ENCODE measurements at places on chromosomes 3 and 15.

DNA sequence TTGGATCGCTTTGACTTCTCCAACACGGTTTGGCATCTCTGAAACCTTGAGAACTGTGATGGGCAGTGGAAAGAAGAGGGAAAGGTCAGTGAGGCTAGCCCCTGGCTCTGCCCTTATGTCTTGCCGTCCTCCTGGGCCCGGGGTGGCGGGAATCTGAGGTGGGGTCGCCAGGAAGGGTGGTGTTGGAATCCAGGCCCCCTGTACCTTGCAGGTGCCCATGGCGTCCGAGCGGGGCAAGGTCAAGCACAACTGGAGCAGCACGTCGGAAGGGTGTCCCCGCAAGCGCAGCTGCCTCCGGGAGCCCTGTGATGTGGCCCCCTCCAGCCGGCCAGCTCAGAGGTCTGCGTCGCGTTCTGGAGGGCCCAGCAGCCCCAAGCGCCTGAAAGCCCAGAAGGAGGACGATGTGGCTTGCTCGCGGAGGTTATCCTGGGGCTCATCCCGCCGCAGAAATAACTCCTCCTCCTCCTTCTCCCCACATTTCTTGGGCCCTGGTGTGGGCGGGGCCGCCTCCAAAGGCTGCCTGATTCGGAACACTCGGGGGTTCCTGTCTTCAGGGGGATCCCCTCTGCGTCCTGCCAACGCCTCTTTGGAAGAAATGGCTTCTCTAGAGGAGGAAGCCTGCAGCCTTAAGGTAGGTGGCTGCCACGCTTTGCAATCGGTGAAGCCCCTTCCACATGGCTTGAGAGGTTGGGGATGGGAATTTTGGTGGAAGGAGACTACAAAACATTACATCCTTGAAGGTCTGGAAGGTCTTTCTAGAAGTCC, 907 bp downstream of the TATDN2 start:
- peak; percentile 46 for DNase-seq

- DNase-seq: peak; percentile 76
Observed at GRCh38 chr3:13414040-13414729, 5.9 kb downstream of the NUP210 start.

DNA sequence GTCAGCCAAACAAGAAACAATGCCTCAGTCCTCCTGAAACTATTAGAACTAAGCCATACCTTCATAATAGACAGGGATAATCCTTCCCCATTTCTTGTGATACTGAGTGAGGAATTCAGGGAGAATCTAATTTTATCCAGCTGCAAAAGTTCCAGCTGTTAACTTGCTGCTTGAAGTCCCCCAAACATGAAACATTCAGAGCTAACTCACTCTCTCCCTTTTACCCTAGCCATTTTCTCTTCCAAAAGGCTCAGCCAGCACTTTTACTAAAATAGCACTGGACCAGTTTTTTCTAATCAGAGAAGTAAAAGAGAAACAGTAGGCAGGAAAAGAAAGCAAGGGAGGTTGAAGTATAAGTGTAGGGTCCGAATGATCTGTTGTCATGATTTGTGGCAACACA, 268.1 kb downstream of the TAFA4 start:
- DNase-seq: no peak

DNA sequence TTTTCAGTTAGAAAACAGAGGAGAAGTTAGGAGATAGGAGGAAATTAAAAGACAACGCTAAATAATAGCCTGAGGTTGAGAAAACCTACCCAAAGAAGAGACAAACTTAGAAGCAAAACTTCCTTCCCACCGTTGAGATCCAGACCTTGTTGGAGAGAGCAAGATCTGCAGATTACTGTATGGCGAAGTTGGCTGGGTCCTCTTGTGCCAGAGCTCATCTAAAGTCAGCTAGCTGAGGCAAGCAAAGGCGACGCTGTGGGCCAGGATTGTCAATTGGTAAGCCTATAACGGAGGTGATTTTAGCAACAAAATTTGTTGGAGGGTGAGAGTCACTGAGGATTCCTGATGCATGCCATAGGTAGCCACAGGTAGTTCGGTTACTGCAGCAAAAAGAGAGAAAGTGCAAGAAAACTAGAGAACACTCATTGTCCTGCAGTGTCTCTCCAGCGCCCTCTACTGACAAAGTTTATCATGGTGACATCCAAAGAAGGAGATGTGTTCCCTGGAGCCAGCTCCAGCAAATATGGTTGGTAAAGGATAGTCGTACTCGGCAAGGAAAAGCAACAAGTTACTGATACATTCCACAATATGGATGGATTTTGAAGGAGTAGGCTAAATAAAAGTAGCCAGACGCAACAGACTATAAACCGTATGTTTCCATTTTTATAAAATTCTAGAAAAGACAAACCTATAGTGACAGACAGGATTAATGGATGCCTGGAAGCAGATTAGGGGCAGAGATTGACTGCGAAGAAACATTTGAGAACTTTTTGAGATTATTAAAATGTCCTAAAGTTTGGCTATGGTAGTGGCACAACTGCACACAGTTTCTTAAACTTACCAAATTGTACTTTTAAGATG, 9.8 kb upstream of the OR5K4 start:
- peak; percentile 55 for DNase-seq

DNA sequence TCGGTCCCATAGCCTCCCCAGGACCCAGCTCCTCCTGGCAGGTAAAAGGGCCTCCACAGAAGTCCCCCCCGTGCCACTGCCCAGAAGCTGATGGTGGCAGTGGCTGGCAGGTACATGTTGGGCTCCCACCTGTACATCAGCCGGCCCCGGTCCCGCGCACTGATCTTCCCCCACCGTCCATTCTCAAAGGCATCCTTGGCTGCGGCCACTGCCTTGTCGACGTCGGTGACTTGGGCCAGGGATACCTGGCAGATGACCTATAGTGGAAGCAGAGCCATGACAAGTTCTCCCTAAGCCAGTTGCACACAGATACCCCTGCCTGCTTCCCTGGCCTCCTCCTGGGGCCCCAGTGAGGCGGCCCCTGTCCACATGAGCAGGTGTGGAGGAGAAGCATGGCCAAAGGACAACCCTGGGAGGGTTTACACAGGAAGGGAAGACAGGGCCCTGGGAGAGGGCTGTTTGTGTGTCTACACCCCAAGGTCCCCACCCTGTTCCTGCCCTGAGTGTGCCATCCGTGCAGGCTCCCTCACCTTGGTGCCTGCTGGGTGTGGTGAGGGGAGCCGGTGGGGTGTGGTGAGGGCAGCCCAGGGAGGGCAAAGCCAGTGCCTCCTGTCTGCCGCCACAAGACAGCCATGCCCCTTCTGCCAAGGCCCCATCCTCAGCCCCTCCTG, 44.8 kb downstream of the ALDH1L1 start:
- DNase-seq: no peak

GRCh38 chr15:99580076-99580475, 14.3 kb downstream of the MEF2A start:
- DNase-seq: no peak

GRCh38 chr3:159149633-159150032, 347.8 kb downstream of the MFSD1 start:
- DNase-seq: no peak

DNA sequence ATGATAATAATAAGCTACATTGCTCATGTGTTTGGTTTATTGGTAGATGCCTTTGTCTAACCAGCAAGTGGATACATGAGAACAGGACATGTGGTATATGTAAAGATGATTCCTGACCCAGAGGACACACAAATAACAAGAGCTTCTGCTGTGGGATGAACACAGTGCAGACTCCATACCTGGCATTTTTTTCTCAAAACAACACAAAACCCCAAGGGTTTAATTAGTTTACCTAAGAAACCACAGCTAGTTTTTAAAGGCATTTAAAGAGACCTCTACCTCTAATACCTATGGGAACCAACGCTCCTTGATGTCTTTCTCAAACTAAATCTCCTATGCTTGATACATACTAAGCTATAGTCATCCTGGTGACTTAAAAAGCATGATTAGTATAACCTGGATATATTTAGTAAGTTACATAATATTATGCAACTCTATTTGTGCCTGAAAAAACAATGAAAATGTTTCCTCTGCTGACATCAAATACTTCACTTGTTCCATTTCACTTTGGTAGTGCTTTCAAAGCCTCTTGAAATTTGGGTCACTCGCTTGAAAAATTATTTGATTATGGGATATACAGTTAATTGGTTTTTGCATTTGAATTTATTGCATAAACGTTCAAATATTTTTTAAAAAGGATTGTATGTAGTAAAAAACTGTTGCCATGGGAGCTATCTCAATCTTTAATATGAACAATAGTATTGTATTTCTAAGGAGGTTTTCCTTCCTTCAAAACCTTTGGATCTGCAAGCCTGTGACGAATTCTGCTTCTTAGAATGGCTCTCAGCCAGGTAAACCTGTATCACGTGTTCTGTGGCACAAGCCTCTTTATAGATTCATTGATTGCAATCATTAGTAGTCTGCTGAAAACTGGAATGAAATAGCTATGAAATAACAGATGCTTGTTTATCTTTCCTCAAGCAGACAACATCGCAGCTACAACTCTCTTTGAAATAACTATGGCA, 233.0 kb upstream of the KCNMB2 start:
- no peak for DNase-seq

- DNase-seq: no peak
Observed at GRCh38 chr3:118080889-118081288, 953.8 kb downstream of the IGSF11 start.

DNA sequence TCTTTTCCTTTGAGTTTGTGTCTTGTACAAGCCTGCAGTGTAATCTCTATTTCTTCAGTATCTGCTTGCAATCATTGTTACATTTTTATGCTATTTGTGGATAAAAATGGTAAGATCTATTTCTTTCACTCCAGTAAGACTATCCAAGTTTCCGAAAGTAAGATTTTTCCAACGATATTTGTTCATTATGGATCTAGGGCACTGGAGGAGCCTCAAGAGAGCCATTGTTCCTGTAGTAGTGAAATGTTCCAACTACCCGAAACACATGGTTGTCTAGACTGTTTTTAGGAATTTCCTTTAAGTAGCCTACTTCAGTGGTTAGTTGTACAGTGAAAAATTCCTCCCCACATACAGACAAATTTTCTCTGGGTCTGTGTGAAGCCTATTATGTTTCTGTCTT, 597.4 kb downstream of the RSL24D1 start:
- DNase-seq: no peak

DNA sequence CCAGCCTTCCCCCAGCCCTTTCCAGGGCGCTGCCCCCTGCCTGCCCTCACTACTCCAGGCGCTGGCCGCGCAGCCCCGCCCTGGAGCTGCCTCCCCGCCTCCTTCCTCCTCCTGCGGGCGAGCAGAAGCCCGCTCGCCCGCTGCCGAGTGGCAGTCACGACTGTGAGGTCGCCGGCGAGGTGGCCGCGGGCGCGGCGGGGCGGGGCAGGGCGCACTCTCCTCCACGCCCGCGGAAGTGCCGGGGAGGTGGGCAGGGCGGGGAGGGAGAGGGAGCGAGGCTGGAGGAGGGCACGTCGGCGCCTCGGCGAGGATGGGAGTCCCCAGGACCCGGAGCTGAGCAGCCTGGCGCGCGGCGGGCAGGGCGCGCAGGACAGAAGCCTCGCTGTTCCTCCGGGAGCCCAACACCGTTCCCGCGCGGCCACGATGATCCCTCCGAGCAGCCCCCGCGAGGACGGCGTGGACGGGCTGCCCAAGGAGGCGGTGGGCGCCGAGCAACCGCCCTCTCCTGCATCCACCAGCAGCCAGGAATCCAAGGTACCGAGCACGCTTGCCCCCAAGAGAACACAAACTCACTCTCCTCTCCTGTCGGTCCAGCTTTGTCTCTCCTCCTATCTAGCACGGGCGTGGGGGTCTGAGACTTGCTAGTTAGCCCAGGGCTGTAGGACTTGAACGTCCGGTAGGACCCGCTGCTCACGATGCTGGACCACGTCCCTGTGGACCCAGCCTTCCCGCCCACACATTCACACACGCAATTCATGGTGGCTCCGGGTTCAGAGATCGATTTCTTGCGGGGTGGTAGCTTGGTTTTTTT, at the start of gene STAC:
Gene STAC, plus strand, starts transcription at position 284 of the 811 bp plus-strand sequence. Its CDS starts 140 bp downstream, at position 424.
- DNase-seq: no peak

GRCh38 chr3:78076379-78076778, 1036.5 kb downstream of the ROBO2 start:
- no peak for DNase-seq

DNA sequence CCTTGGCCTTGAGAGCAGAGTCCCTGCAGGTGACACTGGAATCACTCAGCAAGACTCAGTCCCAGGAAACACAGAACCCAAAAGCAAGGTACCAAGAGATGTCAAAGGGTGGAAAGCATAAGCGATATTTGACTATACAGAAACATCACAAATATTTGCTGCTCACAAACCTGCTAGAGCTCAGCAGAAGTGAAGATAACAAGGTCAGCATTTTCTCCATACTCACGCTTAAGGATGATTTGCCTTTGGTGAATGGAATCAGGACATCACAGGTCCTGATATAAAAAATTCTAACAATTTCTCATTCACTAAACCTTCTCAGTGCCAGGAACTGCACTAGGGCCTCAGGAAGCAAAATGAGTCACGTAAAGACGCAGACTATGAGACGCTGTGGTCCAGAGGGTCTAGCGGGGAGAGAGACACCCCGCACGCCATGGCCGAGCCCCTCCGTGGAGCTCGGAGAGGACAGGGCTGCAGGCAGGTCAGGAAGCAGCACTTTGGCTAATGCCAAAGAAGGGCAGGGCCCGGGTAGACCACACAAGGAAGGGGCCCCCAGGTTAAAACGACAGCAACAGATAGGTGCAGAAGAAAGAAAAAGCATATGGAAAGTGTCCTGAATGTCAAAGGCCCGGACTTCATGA, 10.7 kb downstream of the PCSK6 start:
- no peak for DNase-seq

- DNase-seq: no peak
Observed at GRCh38 chr3:108215871-108216270, 6.4 kb downstream of the IFT57 start.

DNA sequence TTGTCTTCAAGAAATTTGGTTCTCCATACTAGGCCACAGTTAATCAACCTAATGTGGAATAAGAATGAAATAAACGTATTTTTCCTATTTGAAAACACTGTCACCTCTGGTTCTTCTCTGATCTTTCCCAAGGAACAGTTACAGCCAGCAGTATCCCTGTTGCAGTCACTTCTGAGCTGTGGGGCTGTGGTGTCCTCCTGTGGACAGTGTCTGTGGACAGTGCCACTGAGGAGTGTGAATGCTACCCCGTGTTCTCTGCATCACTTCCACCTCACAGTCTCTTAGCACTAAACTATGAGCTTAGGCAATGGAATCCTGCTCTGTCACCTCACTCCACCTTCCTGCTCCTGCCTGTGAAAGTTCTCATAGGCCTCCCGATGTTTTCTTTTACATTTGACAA, 817.5 kb downstream of the VGLL3 start:
- DNase-seq: no peak

Measured in CD4-positive, alpha-beta T cell treated with Interleukin-2 at 100 ng/mL for 4 hours (primary cell).